HFF-Myc (cell line): ENCODE measurements at places on chromosomes 6 and 20.

DNA sequence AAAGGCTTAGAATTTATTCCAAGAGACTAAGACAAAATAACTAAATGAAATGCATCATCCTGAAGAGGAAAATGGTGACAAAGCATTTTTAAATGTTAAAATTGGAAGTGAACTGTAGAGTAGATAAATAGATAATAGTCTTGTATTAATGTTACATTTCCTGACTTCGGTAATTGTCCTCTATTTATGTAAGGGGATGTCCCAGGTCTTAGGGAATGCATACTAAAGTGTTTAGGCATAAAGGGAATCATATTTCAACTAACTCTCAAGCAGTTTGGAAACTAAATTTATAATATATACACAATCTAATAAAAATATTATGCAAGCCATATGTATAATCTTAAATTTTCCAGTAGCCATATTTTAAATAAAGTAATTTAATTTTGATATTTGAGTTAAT is 159.3 kb downstream of the WDR27 start:
- no peak for DNase-seq

DNA sequence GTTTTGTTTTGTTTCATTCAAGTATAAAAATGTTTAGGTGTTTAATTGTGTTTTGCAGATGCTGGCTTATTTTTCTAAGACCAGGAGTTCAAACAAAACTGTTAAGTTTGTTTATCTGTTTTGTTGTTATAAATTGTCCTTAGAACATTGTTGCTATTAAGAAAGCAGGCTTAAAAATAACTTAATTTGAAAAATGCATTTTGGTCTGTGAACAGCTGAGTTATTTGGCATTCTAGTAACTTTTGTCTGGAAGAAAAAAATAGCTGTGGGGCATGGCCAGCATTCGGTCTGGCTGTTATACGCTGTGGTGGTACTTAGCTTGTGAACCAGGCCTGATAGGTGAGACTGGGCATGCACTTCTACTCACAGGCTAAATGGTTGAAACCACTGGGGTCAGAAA is 37.8 kb downstream of the SLX4IP start:
- DNase-seq = no peak

GRCh38 chr6:152821525-152821924 is 70.9 kb downstream of the VIP start:
- DNase-seq = no peak

- no peak for DNase-seq
These were observed 541.9 kb downstream of the CDH26 start for GRCh38 chr20:60500038-60500701.

DNA sequence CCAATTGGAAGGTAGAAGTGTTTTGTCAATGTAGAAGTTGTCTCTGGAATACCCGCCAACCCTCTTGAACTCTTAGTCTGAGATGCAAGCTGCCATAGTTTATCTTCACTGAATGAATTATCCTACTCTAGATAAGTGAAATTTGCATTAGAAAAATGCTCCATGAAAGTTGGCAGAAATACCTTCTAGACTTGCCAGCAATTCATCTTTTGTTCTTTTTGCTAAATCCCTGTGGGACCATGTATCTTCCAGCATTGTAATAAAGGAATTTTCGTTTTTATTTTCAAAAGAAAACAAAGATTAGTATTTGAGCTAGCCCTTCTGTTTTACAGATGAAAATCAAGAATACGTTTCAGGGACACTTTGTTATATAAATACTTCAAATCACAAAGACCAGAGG is 244.2 kb downstream of the CBLN4 start:
- DNase-seq = no peak
